ENCODE measurements at places on chromosomes 2 and 18. TPM values are rescaled to one million over a fixed set of nuclear protein-coding genes. Genes with fewer than 3 reads are reported as not detected.

The GAL3ST2 gene
- 0.16 TPM for polyA plus RNA-seq

DNA sequence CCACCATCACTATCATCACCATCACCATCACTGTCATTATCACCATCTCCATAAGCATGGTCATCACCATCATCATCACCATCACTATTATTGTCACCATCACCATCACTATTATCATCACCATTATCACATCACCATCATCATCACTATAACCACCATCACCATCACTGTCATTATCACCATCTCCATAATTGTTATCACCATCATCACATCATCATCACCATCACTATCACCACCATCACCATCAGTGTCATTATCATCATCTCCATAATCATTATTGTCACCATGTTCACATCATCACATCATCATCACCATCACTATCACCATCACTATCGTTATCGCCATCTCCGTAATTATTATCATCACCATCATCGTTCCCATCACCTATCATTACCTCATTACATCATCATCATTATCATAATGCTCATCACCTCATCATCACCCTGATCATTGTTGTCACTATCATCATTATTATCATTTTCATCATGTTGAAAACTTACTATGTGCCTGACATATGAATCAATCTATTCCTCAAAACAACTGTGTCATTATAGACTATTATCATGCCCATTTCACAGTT lies 280.3 kb upstream of the HS6ST1 start:
- no peak for DNase-seq

- no peak for DNase-seq
Measured at GRCh38 chr2:9260464-9260918, 53.9 kb downstream of the ASAP2 start.

DNA sequence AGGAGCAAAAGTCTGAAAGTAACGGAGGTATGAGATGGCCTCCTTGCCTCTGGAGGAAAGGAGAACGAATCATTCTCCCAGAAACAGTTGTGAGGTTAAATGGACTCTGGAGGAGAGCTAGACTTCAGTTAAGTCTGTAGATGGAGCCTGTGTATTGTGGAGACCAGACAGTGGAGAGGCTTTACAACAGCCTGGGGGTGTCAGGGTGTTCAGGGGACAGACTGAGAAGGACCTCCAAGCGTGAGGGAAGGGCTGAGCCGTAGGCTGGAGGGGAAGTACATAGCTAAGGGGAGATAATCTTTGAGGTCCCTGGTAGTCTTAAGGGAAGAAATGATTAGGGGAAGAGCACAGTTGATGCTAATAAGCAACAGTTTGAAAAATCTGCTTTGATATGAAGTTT lies 76.6 kb downstream of the GALNT1 start:
- no peak for DNase-seq

GRCh38 chr2:182133195-182133891 lies 147.7 kb downstream of the PPP1R1C start:
- no peak for DNase-seq

DNA sequence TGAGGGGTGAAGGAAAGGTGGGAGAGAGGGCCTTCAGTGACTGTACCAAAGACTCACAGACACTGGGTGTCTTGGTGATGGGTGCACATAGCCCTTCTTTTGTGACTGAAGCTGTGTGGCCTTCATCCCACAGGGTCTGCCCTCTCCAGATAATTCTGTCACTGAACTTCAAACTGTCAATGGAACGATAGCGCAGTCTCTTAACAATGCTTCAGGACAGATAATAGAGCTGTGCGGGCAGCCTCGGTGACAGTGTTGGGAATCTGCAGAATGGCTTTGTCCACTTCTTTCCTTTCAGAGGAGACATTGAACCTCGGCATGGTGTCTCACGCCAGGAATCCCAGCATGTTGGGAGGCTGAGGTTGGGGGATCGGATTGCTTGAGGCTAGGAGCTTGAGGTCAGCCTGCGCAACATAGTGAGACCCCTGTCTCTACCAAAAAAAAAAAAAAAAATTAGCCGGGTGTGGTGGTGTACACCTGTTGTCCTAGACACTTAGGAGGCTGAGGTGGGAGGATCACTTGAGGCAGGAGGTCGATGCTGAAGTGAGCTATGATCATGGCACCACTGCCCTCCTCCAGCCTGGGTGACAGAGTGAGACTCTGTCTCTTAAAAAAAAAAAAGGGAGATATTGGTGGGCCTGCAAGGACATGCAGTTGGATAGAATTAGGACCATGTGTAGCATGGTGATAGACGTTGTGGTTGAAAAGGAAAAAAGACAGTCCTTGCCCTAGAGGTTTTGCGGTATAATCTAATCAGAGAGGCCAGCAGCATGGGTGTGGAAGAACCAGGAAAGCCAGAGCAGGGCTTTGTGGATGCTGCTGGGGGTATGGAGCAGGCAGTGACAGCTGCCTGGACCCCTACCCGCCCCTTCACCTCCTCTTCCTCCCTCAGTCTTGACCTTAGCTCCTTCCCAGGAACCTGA lies 91.4 kb downstream of the LDLRAD4 start:
- DNase-seq = no peak

GRCh38 chr18:11407940-11408339 lies 201.5 kb upstream of the SLC35G4 start:
- DNase-seq = no peak

DNA sequence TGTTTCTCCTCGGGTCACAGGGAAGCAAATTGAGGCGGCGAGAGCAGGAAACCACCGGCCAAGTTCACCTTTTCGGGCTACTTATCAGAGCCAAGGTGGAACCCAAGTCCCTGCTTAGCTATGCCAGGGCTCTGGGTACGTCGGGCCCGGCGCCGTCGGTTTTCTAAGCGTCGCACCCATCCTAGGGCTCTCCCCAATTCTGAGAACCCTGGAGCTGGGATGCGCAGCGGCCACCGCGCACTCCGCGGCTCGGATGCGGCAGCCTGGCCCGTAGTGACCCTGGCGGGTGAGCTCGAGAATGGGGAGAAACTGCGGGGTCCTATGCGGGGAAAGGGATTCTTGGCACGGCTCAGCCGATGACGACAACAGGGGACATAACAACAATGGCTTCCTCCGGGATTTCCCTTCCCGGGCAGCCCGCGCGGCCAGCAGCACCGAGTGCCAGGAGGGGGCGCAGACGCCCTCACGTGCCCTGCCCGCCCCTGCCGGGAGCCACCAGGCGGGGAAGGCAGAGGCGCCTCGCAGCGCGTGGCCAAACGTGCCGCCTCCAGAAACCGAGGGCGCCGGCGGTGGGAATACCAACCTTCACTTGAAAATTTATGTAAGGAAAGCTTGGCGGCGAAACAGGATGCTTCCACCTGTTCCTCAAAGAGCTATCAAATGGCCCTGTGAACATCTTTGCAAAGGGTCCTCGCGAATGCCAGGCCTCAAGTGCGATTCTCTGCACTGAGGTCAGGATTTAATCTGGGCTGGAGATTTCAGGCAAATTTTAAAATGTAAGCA lies 2.1 kb upstream of the SLC30A3 start:
- DNase-seq = no peak

- no peak for DNase-seq
Measured at GRCh38 chr2:10352361-10352760, 49.7 kb downstream of the HPCAL1 start.

- no peak for DNase-seq
Measured at GRCh38 chr2:218067523-218067922, 1.5 kb upstream of the RUFY4 start.

DNA sequence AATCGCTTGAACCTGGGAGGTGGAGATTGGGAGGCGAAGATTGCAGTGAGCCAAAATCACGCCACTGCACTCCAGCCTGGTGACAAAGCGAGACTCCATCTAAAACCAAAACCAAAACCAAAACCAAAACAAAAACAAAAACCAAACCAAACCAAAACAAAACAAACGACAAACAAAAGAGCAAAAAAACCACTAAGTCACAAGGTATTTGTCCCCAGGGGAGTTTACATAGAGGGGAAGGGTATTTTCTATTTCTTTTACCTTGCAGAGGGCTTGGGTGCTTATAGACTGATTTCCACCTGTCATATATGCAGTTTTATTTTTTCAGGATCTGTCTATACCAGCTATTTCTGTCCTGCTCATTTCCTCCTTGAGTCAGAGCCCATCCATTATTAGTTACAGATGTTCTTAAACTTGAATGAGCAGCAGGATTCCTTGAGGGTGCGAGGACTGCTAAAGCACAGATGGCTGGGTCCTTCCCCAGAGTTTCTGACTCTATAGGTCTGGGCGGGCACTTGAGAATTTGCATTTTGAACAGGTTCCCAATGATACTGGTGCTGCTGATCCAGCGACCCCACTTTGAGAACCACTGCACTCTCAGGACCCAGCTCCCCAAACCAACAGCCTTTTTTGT lies 102.2 kb upstream of the UXS1 start:
- DNase-seq = no peak

DNA sequence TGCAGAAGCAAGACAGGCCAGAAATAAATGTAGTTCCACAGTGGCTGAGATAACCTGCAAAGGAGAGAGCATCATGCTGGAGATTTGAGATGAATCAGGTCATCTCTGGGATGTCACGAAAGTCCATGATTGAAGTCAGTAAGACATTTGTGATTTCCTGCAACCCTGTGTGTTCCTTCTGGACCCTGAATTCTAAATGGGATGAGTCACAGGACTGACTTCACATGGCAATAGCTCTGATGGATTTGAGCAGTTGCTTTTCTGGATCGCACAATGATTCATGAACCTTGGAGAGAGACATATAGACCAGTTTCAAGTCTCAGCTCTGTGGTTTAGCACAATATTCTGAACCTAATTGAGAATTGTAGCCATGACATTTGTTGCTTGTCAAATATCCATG lies 102.9 kb downstream of the TSN start:
- DNase-seq = no peak

The ELOA2 gene
- polyA plus RNA-seq = not detected

The SMAD7 gene
- 62.6 TPM for polyA plus RNA-seq

The LOXHD1 gene
- polyA plus RNA-seq = 0.85 TPM

The NYAP2 gene
- not detected for polyA plus RNA-seq

The MOGAT1 gene
- not detected for polyA plus RNA-seq

The SCTR gene
- polyA plus RNA-seq = 9.5 TPM

GRCh38 chr2:36676364-36676763 lies 20.1 kb upstream of the VIT start:
- no peak for DNase-seq

DNA sequence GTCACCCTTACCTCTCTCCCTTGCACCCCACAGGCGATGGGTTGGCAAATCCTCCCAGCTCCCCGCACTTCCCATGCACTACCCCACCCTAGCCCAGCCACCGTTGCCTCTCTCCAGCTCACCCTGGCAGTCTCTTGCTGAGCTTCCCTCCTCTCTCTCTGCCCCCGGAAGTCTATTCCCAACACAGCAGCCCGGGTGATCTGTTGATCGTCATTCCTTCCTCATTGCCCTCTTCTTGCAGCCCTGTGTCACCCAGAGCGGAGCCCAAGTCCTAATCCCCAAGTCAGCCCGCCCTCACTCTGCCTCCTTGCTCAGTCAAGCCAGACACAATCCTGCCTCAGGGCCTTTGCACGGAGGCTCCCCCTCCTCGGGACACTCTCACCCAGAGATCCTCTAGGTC lies 55.2 kb downstream of the CIB4 start:
- no peak for DNase-seq

DNA sequence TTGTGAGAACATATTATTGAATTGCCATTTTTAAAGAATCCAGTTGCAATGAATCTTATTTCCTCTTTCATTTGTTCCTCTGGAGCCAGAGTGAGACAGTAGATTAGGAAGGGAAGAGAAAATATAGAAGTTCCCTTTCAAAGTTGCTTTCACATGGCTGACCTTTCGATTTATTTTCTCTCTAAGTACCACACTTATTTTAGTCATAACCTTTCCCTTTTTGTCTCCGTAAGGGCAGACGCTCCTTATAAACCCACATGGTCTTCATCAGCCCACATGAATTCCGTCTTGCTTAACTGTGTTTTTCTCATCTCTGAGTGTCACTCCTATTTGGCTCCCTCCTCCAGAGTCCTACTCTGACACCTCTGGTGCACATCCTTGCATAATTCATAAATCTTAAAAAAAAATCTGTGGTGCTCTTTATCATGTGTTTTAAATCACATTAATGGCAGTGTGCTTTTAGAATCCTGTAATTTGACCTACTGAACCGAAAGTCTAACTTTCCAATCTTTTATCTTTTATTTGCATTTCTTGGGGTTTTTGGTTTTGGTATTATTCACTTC lies 38.5 kb upstream of the ZNF396 start:
- DNase-seq = no peak

The PLB1 gene
- polyA plus RNA-seq = 0.70 TPM

DNA sequence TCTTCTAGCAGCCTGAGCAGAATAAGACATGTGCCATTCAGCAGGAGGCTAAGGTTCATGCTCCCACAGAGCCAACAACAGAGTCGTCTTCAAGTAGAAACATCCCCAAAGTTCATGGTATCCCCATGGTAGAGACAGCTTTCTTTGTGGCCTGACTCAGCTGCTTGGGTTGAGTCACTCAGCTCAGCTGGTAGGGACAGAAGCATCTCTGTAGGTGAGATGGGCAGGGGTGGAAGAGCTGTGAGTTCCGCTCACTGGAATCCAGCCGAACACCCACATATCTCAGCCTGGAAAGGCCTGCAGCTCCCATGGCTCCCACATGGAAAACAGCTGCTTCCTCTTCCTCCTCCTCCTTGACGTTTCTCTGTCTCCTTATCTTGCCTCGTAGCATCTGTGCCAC lies 792.7 kb downstream of the RNF144A start:
- DNase-seq = no peak

DNA sequence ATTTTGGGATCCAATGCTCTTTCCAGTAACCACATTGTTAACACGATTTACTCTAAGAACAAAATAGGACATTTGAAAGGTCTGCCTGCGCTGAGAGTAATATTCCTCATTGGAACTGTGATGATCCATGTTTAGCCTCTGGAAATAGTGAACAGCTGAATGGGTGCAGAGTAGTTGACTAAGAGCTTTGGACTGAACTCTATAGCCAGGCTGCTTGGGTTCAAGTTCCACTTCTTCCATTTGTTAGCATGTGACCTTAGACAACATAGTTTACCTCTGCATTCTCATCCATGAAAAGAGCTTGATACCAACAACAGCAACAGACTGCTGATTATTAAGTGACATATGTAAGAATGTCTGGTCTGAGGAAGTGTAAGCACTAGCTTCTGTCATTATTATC lies 128.3 kb upstream of the MMADHC start:
- DNase-seq = no peak

DNA sequence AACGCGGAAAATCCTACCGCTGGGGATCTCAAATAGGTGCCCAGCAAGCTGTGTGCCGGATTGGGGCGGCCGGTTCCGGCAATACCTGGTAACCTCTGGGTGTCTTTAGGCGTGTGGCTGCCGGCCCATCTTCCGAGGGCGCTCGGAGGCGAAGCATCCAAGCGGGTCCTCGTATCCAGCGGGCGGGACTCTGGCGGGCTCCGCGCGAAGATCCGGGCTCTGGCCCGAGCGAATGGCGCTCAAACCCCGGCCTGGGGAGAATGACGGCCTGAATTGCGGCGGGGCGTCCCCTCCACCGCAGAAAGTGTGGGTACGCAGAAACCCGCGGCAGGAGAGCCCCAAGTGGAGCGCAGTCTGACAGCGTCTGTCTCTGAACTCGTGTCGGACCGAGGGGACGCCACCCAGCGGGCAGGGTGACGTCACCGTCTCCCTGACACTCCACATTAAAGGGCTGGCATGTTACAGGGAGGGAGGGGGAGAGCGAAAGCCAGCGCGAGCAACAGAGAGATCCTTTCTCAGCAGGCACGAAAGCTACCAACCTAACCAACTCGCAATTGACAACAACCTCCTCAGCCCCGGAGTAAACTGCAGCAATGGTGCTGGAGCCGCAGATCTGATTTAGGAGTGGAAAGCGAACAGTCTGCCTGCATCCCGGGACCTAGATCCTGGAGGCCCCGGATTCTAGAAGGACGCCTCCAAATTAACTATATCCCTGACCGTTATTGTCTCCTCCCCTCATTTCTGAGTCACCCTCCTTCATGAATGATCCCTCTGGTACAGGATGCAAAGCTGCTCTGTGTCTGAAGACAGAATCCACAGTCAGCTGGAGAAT lies at the start of gene SKOR2:
Gene SKOR2 (minus strand): TSS at position 372 of the 832 bp plus-strand sequence. CDS start 2,477 bp downstream, outside the sequence.
- no peak for DNase-seq

Measured in left renal pelvis (tissue), 4 donors.